ENCODE measurements at places on chromosomes 6 and 20. TPM values are rescaled to one million over a fixed set of nuclear protein-coding genes. Genes with fewer than 3 reads are reported as not detected.

- peak; percentile 90 for DNase-seq
Observed at GRCh38 chr6:81751388-81752083, 945 bp downstream of the TENT5A start.

DNA sequence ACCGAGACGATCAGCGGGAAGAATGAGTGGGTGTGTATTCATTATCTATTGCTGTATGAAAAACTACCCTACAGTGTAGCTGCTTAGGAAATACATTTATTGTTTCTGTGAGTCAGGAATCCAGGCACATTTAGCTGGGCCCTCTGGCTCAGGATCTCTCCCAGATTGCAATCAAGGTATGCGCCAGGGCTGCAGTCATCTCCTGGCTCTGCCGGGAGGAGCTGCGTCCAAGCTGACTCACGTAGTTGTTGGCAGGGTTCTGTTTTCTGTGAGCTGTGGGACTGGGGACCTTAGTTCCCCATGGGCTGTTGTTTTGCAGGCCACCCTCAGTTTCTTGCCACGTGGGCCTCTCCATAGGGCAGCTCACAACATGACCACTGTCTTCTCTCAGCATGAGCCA, 68.2 kb upstream of the FUCA2 start:
- no peak for DNase-seq

The ULBP3 gene
- total RNA-seq = 1.5 TPM

The SOBP gene
- total RNA-seq = 17.7 TPM

The PHACTR3 gene
- 3.8 TPM for total RNA-seq
